ENCODE measurements at places on chromosomes 2 and 18. TPM values are rescaled to one million over a fixed set of nuclear protein-coding genes. Genes with fewer than 3 reads are reported as not detected.

The TMEM163 gene
- total RNA-seq: 0.51 TPM

The CHRND gene
- total RNA-seq: 0.21 TPM

The REG1B gene
- not detected for total RNA-seq

The IL1RN gene
- not detected for total RNA-seq

The TFCP2L1 gene
- 0.07 TPM for total RNA-seq

The DCDC2C gene
- not detected for total RNA-seq

The CFAP210 gene
- not detected for total RNA-seq

The KCNE4 gene
- 0.55 TPM for total RNA-seq

The UGT1A8 gene
- total RNA-seq: not detected

Data from heart right ventricle (tissue), 16 donors.